ENCODE measurements at places on chromosomes 1 and 21.

- peak; percentile 46 for DNase-seq
These were observed 7.8 kb downstream of the PGM1 start for GRCh38 chr1:63601061-63601460.

- no peak for DNase-seq
These were observed 301.1 kb downstream of the MATN1 start for GRCh38 chr1:30422251-30422650.

GRCh38 chr1:151436985-151437384 lies 22.3 kb downstream of the POGZ start:
- DNase-seq = no peak

DNA sequence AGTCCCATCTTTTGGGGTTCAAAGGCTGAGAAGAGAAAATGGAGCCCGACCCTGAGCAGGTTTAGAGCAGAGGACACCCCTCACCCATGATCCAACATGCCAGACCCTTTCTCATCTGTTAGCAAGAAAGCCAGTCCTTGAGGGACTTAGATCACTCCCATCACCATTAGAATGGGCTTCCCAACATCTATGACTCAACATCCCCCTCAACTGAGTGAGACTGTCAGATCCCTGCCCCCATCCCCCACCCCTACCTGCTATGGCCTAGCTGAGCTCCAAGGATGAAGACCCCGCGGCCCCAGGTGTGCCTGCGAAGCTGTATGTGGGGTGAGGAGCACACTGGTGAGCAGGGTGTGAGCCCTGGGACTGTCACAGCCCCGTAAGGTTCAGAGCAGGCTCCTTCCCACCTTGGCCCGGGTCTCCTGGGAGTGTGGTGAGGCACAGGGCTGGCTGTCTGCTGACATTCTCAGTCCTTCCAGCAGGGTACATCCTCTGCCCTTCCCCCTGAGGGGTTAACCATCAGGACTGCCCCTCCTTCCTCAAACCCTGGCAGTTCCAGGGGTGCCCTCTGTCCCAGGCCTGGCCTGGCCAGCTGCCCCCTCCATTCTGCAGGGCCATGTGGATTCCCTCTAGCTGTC lies 21.4 kb upstream of the BLACAT1 start:
- DNase-seq = no peak

DNA sequence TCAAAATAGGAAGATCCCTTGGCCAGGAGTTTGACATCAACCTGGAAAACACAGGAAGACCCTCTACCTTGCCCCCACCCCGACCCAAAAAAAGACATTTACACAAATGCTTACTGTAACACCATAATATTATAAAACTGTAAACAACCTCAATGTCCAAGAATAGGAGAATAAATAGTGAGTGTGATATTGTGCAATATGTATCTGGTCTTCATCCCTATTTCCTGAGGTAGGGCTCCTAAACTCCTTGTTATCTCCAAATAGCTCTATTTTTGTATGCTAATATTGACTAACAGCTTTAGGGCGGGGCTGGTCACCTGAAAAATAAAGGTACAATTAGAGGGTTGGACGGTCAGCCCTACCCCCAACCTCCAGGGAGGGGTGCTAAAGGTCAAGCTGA lies 23.5 kb downstream of the RSBN1 start:
- DNase-seq = no peak

All from hematopoietic multipotent progenitor cell treated with erythropoietin and hydrocortisone succinate and interleukin-3 and kit ligand, for 4 days (in vitro differentiated cells).